ENCODE measurements at places on chromosomes 11 and 22.

DNA sequence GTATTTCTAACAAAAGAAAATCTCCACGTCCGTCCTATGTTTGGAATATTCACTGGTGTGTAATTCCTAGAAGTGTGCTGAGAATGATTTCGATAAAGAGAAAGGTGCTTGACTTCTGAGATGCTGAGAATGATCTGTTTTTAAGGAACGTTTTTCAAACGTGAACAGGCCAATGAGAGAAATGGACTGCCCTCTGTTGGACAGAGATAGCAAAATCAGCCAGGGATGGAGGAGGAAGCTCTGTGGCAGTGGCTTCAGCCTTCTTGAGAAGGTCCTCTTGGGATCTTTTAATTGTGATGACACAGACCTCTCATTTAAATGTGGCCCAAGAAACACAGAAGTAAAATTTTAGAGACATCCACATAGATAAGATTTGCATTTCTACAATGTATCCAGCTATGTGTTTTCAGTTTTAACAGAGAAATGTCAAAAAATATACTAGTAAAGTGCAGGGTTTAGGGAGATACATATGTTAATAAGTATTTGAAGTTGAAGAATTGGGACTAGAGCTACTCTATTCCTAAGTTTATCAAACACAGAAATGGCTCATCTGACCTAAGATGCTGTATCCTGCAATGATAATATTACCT lies 84.0 kb upstream of the RCN1 start:
- no peak for DNase-seq

- DNase-seq: no peak
Observed at GRCh38 chr11:106234794-106235193, 157.3 kb downstream of the AASDHPPT start.

- DNase-seq: no peak
Observed at GRCh38 chr22:31626427-31627150, 35.4 kb downstream of the PISD start.

- DNase-seq: peak; percentile 49
Observed at GRCh38 chr11:58573451-58574104, 2.1 kb downstream of the LPXN start.

GRCh38 chr11:2621894-2622293 lies 77.9 kb downstream of the KCNQ1OT1 start:
- no peak for DNase-seq

DNA sequence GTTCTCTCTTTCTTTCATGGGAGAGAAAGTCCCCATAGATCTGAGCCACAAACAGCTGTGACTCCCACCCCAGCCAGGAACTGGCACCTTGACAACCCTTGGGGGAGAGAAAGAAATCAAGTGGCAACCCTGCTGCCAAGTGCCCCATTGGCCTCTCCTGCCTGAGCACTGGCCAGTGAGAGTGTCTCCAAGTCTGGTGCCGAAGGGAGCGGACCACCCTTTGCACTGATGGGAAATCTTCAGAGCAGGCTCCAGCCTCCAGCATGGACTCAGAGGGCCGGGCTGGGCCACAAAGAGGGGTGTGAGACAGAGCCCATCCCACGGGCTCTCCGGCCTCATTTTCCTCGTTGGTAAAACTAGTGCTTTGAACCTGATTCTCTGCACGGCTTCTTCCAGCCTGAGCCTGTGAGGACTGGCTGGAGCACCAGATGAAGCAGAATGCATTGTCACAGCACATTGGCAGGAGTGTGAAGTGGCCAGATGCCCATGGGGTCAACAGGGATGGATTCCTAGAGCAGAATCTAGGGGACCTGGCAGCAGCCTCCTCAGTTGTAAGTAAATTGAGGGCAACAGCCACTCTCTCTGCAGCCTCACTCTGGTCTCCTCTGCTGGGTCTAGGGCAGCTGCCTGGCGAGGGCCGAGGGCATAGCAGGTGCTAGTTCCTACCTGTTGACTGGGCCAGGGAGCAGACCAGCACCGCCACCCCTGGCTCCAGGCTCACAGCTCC lies 81.4 kb downstream of the TRIM29 start:
- no peak for DNase-seq

DNA sequence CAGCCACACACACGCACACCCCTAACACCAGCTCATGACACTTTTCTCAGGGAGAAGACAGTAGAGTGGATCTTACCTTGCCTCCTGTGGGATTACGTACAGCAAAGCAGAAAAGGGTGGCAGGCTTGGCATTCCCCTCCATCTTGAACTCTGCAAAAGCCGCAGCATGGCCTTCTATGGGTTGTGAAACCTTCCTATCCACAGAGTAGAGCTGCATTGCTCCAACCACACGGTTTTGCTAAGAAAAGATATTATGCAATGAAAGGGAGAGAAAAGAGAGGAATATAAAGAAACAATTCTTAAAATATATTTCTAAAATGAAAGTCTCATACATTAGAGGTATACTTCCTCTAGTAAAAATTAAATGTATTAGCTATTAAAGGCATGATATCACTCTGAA lies 48.8 kb downstream of the CLTCL1 start:
- DNase-seq: no peak

GRCh38 chr11:115503083-115503885 lies 931 bp downstream of the CADM1 start:
- DNase-seq: no peak

GRCh38 chr22:20392983-20393704 lies 807 bp upstream of the ZNF74 start:
- no peak for DNase-seq

GRCh38 chr11:18265949-18266348 lies at the start of gene SAA1:
Gene SAA1 (plus strand): TSS chr11:18266264. CDS start chr11:18266888, 624 bp downstream.
- no peak for DNase-seq

DNA sequence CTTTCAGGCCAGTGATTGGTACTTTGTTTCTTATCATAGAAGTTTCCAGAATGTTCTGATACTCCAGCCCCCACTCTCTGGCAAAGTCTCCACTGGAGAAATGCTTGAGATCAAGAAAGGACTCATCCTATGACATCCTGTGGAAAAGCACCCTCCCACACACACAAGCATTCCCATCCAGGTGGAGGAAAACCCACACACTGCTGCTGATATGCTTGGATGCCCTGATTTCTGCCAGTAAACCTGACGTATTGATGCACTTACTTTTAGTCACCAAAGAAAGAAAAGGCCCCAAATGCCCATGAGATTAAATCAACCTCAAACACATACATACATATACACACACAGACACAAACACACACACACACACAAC lies 9.2 kb upstream of the SLC5A12 start:
- DNase-seq: no peak

GRCh38 chr11:113967361-113967760 lies 7.5 kb upstream of the HTR3A start:
- no peak for DNase-seq

GRCh38 chr11:94866936-94867795 lies 99.0 kb downstream of the AMOTL1 start:
- DNase-seq: no peak

DNA sequence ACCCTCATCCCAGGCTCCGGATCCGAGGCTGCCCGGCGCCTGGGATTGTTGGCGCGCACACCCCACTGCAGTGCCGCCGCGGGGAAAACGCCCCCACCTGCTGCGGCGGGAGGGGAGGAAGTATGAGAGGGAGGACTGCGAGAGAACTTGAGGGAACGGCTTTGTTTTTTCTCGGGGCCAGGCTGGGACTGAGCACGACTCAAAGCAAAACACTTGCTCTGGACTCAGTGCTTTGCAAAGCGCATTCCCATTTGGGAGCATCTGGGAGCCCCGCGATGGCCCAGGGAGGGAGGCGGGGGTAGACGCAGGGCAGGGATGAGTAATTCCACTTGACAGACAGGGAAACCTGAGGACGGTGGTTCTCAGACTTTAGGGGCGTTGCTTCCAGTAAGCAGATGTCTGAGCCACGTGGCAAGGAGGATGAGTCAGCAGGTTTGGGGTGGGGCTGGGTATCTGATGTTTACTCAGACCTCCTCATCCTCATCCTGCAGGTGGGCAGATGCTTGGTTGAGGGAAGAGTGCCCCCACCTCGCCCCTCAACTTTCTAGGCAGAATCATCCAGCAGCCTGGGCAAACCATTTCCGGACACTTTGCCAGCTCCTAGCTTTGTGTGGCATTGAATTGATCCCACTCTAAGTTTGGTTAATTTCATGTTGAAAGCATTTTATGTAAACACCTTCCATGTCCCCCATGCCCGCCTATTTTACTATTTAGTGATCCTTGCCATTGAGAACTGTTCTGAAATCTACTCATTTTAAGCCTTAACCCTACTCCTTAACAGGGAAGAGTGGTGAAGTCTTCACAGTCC lies 1.5 kb downstream of the MIAT start:
- DNase-seq: peak; percentile 54

GRCh38 chr11:17515443-17516176 lies 28.6 kb downstream of the USH1C start:
- DNase-seq: no peak

DNA sequence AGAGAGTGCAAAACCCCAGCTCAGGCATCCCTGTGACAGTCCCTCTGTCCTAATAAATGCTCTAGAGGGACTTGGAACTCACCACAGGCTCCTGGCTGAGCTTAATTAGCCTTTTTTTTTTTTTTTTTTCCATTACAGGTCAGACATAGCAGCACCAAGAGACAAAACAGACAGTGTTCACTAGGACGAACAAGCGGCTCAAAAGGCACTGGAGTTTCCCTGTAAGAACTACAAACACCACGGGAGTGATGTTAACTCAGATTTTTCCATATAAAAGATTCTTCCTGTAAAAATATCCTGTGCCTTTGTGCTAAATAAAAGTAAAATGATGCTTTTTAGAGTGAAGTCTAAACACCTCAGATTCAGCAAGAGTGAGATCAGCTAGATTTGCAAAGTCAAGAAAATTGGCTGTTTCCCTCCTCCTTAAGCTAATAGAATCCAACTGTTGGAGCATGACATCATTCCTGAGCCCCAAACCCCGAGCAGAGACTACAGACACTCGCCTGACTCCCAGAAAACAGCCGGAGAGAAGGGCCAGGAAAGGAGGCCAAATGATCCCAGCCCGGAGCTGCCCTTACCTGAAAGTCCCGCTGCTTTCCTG lies 101.0 kb upstream of the AKIP1 start:
- no peak for DNase-seq

DNA sequence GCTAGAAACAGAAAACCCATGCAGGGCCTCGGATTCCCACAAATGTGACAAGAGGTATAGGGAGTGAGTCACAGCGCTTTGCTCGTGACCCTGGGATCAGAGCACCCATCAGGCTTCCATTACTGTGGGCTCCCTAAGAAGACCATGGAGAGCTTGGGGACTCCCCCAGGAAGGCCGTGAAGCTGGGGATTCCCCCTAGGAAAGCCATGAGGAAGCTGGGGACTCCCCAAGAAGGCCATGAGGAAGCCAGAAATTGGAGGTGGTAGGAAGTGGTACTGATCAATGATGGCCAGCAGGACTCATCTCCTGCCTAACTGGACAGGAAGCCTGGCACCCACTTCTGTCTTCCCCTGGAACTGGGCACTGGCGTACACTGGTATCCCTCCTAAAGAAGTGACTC lies 10.1 kb upstream of the DCPS start:
- no peak for DNase-seq

GRCh38 chr11:8290081-8290810 lies 26.6 kb upstream of the LMO1 start:
- no peak for DNase-seq

GRCh38 chr22:48238966-48239365 lies 1476.5 kb downstream of the TBC1D22A start:
- DNase-seq: no peak

DNA sequence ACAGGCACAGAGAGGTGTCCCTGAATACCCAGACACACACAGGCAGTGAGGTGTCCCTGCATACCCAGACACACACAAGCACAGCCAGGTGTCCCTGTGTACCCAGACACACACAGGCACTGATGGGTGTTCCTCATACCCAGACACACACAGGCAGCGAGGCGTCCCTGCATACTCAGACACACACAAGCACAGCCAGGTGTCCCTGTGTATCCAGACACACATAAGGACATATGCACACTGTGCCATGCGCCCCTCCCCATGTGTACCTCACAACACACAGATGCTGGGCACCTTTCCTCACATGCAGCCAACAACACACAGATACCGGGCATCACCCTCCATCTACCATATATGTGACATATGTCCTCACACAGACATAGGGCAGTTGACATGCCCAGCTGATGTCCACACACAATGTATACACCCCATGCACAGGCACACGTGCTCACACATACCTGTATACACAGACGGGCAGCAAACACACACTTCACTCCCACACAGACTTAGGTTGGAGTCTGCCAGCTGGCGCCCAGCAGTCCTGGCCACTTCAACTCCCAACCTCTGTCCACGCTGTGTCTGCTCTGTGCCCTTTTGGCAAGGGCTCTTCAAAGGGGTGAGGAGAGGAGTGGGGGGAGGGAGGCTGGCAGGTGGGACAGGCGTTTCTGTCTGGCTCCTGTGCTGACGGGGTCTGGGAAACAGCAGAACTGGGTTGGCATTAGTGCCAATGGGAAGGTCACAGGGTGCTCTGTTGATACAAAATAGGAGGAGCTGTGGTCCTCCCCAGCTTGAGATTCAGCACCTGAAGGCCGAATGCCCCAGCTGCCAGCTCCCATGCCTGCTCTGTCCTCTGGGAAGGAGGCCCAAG lies 69.4 kb upstream of the ALX4 start:
- no peak for DNase-seq

DNA sequence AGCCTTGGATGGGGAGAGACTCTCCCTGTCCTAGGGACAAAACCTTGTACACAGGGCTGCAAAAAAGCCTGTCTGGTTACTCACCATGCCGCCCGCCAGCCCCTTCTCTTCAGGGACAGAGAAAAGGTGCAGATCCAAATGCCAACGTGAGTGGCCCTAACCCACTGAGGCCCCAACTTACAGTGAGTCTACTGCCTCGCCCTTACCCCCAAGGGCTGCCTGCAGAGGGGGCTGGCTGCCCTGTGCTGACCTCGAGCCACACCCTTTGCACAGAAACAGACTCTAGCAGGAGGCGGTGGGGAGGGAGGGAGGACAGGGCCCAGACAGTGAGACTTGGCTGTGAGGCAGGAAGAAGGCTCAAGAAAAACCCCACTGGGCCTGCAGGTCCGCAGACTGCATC lies 13.6 kb upstream of the CHST1 start:
- no peak for DNase-seq

GRCh38 chr11:5658318-5658717 lies 26.6 kb downstream of the TRIM5 start:
- DNase-seq: no peak

DNA sequence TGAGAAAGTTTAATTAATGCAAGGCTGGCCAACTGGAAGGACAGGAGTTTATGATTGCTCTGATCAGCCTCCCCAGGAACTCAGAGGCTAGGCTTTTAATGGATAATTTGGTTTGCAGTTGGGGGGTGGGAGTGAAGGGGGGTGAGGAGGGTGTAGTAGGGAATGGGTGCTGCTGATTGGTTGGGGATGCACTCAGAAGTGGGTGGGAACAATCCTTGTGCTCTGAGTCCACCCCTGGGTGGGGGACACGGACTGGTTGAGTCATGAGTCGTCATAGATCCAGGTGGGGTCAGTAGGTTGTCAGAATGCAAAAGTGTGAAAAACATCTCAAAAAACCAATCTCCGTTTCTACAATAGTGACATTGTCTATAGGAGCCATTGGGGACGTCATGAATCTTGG lies 20.9 kb upstream of the CYB5R3 start:
- DNase-seq: no peak

Measured in T-helper 9 cell (primary cell).